ENCODE measurements at places on chromosomes 3 and 15. TPM values are rescaled to one million over a fixed set of nuclear protein-coding genes. Genes with fewer than 3 reads are reported as not detected.

Gene SETMAR
- polyA plus RNA-seq = 7.0 TPM

Gene SLCO2A1
- 0.14 TPM for polyA plus RNA-seq

Gene KY
- not detected for polyA plus RNA-seq

Gene GOLGA8T
- polyA plus RNA-seq = 0.07 TPM

Data from HepG2 (cell line).